ENCODE measurements at places on chromosomes 1 and 21. TPM values are rescaled to one million over a fixed set of nuclear protein-coding genes. Genes with fewer than 3 reads are reported as not detected.

Gene RIPPLY3
- not detected for total RNA-seq

Gene ELF3
- 62.9 TPM for total RNA-seq

Gene PCSK9
- total RNA-seq: 23.5 TPM

Gene TCP10L
- total RNA-seq: 0.78 TPM

Gene RSPH1
- 0.84 TPM for total RNA-seq

Gene OR2L13
- not detected for total RNA-seq

Gene PPM1J
- total RNA-seq: 0.32 TPM

Gene OR2T33
- total RNA-seq: not detected

Data from upper lobe of right lung (tissue), 1 donor.